ENCODE measurements at places on chromosomes 16 and 17.

- DNase-seq: no peak
Observed at GRCh38 chr16:8430401-8430800, 159.9 kb downstream of the TMEM114 start.

GRCh38 chr16:51674615-51675014 is 523.5 kb upstream of the SALL1 start:
- DNase-seq: no peak

DNA sequence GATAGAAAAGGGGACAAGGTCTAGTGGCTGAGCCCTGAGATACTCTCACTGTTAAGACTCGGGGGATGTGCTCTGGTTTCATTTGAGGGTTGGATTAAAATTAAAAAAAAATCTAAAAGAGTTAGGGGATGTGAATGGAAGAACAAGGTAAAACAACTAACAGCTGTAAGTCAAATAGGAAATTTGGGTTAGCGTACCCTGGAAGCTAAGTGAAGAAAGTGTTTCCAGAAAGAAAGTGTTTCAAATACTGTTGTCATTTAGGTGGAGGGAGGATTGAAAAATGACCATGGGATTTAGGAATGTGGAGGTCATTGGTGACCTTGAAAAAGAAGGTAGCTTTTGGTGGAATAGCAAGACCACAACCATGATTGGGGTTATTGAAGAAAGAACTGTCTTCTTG is 37.7 kb downstream of the PPM1D start:
- no peak for DNase-seq

DNA sequence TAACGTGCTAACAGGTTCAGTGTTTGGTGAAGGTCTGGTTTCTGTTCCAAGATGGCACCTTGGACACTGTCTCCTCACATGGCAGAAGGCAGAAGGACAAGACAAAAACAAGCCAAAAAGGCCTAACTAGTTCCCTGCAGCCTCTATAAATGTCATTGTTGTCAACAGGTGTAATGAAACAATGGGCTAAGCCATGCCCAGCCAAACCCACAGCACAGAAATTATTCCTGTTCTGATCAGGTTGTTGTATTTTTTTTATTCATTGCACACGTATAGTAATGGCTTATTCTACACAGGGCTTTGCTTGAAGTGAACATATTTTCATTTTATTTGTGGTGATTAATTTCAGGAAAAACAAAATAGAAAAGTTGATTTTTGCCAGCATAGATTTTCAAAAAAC is 16.1 kb upstream of the NUP93 start:
- DNase-seq: no peak

DNA sequence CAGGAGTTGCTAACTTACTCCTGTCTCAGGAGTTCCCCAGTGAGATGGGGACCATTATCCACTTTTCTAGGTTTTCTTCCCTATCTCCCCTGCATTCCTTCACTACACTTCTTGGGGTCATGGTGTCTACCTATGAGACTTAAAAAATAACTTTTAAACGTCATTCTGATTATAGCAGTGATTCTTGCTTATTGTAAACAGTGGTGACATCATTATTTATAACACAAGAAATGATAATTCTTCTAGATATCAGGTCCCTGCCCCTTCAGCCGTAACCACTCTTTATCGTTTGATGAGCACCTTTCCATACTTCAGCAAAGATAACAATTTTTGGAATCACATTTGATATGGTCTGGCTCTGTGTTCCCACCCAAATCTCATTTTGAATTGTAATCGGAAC is 27.2 kb upstream of the IRX3 start:
- DNase-seq: no peak

DNA sequence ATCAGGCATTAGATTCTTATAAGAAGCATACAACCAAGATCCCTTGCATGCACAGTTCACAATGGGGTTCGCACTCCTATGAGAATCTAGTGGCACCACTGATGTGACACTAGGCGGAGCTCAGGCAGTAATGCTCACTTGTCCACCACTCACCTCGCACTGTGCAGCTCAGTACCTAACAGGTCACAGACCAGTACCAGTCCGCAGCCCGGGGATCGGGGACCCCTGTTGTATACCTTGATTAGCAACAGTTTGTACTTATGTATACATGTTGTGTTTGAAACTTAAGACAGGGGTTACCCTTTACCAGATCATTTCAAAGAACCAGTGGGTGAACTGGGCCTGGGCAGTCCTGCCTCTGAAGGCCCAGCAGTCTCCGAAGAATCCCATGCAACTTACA is 103.7 kb downstream of the PMP22 start:
- no peak for DNase-seq

DNA sequence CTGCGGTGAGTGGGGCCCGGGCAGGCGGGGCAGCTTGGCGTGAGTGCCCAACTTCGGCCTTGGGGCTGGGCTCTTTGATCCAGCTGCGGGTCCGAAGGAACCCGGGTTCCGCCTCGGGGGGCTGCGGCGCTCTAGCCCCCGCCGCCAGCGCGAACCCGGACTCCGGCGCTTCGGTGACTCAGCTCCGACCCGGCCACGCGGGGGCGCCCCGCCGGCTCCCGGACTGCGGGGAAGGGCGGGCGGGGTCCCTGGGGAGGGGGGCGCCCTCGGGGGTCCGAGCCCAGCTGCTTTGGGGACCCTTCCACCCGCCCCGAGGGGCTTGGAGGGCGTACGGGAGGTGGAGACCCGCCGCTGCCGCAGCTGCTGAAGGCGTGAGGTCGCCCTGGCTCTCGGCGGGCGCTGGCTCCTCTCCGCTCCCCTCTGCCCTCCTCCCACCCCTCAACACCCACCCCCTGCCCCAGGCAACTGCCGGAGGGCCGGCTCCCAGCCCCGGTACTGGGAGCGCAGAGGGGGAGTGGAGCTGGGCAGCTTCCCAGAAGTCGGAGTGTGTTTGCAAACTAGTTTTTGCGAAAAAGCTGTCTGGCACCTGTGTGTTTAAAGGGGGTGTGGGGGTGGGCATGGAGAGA is 516 bp downstream of the CPNE2 start:
- DNase-seq: no peak

GRCh38 chr16:81585785-81586184 is 141.2 kb downstream of the CMIP start:
- no peak for DNase-seq

DNA sequence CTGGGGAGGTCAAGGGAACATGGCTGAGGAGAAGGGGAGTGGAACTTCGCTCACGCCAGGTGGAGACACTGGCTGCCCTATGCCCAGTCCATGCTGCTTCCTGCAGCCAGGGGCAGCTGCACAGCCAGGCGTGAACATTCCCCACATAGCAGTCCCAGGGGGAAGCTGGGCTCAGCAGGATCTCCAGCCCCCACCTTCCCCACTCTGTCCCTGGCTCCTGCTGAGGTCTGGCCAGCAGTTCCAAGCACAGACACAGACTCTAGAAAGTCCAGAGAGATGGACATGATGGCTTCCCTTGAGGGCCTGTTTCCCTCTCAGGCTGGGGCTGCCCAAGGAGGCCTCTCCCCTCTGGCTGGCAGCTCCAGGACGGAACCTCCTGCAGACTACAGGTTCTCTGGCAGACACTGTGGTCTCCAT is 9.3 kb downstream of the JUP start:
- DNase-seq: no peak

DNA sequence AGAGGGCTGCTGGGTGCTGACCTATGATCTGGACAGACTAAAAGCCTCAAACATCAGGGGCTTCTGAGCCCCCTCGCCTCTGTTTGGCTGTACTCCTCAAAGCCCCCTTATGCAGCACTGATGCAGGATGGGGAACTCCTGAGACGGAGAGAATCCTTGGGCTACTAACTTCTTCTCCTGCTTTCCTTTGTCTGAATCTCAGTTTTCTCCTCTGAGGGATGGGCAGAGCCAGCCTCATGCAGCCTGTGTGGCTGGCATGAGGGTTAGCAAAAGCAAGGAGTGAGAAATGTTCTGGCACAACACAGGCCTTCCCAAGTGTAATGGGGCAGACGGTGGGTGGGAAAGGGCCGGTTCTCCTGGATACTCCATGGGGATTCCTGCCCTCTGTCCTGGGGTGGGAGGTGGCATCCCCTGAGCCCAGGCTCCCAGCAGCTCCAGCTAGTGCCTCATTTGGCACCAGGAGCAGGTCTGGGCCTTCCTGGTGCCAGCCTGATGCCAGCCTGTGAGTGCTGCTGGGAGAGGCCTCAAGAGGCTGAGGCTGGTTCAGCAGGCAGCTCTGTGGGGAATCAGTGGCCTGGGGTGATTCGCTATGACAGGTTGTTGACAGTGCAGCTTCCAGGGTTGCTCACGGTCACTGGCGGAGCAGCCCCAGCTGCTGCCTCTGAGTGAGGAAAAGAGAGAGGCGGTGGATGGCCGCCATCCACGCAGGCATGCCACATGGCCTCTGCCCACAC is 4.0 kb upstream of the BRD7 start:
- DNase-seq: no peak

DNA sequence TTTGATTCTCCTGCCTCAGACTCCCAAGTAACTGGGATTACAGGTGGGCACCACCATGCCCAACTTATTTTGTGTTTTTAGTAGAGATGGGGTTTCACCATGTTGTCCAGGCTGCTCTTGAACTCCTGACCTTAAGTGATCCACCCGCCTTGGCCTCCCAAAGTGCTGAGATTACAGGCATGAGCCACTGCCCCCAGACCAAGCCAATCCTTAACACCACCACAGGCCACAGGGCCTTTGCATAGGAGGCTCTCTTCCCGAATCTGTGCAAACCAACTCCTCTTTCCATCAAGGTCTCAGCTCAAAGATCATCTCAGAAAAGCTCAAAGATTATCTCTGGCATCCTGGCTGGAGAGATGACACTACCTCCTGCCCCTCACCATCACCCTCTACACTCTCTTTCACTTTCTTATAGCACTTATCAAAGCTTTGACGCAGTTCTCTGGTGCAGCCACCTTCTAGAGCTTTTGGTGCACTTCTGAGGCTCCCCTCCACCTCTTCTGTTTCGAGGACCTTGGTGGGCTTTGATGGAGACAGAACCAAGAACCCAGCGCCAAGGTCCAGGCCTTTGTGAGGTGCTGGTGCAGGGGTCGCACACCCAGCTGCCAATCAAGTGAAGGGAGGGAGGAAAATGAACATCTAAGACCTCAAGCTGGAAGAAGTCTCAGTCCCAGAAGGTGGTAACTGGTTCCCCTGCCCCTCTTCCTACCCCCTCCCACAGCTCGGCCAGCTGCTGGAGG is 23.2 kb upstream of the PHB1 start:
- DNase-seq: no peak

DNA sequence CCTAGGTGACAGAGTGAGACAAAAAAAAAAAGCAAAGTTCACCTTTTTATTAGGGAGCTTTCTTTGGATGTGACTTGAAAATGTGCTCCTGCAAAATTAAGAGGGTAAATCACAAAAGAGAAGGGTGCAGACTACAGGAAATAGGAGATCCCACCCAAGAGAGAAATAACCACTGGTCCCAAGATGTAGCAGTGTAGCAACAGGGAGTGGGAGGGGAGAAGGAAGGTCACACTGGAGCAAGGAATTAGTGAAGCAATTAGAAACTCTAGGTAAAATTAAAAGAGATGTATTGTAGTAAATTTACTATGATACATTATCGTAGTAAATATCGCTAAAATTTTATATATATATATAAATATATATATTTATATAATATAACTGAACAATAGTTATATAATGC is 12.3 kb upstream of the SPN start:
- DNase-seq: no peak

- no peak for DNase-seq
Observed at GRCh38 chr16:73171380-73171779, 123.5 kb upstream of the ZFHX3 start.

GRCh38 chr17:72372185-72372584 is 251.4 kb downstream of the SOX9 start:
- DNase-seq: no peak

DNA sequence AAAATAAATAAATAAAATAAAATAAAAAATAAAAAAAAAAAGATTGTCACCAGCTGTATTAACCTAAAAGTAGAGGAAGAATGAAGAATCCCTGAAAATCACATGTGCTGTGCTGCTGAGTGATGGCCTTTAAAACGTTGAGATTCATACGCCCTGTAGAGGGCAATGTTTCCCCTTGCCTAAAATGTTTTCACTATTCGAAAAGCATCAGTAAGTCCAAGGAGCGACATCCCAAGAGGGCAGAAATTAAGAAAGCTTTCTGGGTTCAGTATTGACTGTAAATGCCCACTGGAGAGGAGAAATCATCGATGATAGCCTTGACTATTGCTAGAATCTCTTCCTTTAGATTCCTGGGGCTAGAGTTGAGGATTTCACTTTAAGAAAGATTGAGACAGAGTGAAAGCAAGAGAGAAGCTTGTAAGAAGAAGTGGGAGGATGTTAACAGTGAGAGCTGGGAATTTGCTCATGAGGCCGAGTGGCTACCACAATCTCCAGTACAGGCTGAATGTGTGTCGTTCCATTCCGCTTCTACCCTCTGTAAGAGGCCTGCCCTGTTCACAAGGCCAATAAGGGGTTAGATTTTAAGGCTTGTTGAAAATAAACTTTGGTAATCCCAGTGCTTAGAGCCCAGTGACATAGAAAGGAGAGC is 170.8 kb upstream of the FAM20A start:
- DNase-seq: no peak

DNA sequence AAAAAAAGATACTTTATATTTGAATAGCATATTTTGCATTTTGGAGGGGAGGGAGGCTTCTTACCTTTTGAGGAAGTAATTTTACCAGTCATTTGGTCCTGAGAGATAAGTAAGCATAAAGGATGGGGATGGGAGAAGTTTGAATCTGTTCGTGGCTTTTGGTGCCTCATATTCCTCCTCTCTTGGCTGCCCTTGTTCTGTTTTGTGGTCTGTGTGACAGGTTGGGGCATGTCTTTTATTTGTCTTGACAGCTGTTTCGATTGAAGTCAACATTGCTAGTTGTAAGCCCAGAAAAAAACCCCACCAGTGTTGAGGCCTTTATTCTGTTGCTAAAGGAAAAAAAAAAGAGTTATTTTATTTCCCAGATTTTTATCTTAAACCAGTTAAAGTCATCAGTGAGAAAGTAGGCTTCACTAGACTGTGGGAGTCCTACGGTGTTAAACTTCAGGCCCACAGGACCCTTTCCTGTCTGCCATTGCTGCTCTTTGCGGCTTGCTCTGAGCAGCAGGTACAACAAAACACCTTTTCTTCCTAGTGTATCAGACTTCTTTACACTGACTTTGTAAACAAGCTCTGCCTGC is 11.4 kb downstream of the SLC7A6 start:
- DNase-seq: no peak

DNA sequence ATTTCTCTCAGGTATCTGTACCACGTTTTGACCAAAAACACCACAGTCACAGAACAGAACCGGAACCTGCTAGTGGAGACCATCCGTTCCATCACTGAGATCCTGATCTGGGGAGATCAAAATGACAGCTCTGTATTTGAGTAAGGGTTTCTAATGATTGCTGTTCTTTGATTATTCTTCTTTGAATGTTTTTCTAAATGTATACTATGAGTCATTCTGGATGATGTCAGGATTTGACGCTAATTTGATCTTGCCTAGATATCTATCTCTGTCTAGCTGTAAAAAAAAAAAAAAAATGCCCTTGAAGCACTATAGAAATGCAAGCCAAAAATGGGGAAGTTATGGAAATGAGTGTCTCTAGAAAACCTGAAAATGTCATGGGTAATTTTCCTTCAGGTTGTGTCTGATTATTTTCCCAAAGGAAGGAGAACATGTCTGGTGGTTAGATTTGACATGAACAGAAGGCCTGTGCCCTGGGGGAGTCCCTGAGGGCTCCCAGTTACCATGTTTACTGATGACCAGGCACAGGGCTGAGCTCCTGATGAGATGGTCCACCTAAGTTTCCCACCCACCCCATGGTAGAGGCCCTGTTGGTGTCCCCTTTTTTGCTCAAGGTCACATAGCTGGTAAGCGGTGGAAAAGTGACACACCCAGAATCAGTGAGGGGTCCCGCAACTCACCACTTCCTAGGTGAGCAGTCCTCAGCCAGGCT is 13.6 kb downstream of the CLEC16A start:
- no peak for DNase-seq

GRCh38 chr16:26644912-26645543 is 421.7 kb upstream of the C16orf82 start:
- no peak for DNase-seq
